ENCODE measurements at places on chromosomes 6 and 20.

- DNase-seq, result no peak
Measured at GRCh38 chr6:15357782-15358181, 111.9 kb downstream of the JARID2 start.

GRCh38 chr6:163745536-163746400 lies 331.2 kb downstream of the QKI start:
- DNase-seq, result no peak

DNA sequence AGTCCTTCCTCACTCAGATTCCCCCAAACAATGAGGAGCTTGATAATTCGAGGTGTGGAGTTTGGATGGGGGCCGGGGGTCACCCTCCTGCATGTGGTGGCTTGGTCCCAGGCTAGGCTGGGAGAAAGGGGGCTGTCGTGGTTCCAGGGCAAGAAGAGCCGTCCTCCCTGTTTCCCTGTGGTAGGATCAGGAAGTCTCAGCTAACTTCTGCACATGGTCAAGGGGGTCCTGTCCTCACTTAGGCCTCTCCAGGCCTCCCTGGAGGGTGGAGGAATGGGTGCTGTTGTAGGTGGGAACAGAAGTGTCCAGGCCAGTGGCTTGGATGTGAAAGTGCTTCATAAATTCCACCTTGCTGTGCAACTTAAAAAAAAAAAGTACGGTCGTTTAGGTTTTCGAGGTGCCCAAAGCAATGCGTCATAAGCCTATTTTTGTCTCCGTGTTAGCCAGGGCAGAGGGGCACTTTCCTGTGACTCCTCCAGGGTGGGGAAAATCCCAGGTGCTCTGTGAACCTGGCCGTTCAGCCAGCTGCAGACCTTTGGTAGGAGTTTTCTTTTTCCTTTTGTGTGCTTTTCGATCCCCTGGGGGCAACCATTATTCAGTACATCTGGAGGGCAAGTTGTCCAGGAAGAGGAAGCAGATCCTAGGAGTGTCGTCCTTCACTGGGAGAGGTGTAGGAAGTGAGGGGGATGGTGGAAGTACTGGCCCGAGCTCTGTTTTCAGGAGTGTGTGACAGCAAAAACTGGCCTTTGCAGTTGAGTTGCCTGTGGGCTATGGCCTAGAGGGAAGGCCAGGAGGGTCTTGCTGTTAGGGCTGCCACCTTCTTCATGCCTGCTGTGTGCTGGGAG lies 9.6 kb downstream of the IGF2R start:
- no peak for DNase-seq

GRCh38 chr20:51300104-51300503 lies 242.4 kb downstream of the NFATC2 start:
- no peak for DNase-seq

GRCh38 chr6:51337277-51337676 lies 518.6 kb downstream of the TFAP2B start:
- no peak for DNase-seq

DNA sequence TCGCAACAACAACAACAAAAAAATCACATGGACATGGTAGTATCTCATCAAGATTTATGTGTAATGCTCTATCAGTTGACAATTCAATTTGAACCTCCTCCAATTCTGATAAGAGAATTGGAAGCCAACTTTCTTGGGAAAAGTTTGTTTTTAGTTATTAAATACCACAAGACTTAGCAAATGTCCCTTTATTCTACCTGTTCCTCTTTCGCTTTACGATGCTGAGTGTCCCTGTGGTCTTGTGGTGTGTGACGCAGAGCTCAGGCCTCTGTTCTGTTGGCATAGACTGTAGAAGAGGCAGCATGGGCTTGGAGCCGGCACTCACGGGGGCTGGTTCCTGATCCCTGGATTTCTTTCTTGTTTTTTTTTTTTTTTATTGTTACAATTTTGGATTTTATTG lies 76.7 kb downstream of the PSMB1 start:
- DNase-seq, result no peak

- DNase-seq, result no peak
Measured at GRCh38 chr6:39113788-39114187, 1.2 kb downstream of the SAYSD1 start.

DNA sequence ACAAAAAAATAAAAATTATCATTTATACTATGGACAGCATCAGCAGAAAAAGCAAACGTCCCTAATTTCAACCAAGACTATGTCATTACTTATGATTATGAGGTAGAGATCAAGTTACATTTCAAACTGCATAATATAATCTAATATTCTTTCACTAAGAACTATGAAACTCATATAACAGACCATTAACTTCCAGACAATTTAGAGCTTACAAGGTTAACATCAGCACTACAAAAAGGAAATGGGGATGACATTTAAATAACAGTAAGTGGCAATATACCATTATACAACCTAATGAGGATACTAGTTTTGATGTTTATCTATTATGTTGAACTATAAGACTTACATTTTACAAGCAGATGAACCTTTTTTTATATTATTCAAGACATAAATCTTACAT lies 261.0 kb upstream of the THEMIS start:
- peak; percentile 65 for DNase-seq

DNA sequence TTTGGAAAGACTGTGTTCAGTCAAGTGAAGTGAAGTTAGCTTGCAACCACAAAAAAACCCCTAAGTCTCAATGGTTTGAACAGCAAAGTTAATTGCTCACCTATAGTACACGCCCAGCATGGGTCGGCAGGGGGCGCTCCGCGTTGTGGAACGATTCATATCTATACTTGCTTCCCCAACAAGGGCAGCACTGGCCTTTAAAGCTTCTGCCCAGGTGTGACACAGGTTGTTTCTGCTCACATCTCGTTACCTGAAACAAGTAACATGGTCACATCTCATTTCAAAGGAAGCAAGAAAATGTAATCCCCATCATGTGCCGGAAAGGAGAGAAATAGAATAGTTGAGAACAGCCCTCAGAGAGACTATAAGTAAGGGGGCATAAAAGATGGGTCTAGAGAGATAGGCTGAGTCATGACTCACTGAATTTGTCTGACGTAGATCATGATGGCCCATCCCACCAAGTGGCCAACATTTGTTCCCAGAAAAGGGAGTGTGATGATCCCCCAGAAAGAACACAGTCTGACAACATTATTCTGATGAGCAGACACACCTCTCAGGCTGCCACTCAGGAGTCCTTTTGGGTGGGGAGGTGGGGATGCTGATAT lies 29.0 kb downstream of the HNF4A start:
- DNase-seq, result peak; percentile 69

- no peak for DNase-seq
Measured at GRCh38 chr6:4209196-4209595, 73.8 kb upstream of the ECI2 start.

- DNase-seq, result no peak
Measured at GRCh38 chr6:12039540-12040459, 27.7 kb downstream of the HIVEP1 start.

DNA sequence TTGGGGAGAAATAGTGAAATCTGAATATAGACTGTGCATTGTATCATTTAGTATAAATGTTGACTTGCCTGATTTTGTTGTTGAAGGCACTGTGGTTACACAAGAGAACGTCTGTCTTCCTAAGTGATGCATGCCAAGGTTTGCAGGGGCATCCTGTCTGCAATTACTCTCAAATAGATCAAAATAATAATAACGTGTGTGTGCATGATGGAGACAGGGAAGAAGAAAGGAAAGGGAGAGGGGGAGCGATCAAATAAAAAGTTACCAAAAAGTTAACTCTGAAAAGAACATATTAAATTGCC lies 14.4 kb downstream of the PREX1 start:
- no peak for DNase-seq

GRCh38 chr20:37728635-37728983 lies 34.8 kb downstream of the CTNNBL1 start:
- no peak for DNase-seq

DNA sequence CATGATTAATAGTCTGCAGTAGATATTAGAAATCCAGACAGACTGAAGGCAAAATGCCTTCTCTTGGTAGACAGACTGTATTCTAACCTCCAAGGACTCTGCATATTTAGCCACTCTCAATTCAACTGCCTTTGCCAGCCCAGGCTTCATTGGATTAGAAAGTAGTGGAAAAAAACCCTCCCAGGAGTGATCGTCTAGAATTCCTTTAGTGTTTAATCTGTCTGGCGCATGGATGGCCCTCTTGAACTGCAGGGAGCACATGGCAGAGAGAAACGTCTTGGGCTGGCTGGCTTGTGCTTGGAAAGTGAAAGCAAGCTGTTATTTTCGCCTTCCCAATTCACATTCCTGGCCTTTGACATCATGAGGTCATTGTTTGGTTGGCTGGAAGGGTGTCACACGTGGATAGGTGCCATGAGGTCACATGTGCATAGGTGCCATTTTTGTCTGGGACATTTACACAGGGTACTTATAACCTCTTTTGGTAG lies 30.9 kb upstream of the NEDD9 start:
- DNase-seq, result peak; percentile 28

DNA sequence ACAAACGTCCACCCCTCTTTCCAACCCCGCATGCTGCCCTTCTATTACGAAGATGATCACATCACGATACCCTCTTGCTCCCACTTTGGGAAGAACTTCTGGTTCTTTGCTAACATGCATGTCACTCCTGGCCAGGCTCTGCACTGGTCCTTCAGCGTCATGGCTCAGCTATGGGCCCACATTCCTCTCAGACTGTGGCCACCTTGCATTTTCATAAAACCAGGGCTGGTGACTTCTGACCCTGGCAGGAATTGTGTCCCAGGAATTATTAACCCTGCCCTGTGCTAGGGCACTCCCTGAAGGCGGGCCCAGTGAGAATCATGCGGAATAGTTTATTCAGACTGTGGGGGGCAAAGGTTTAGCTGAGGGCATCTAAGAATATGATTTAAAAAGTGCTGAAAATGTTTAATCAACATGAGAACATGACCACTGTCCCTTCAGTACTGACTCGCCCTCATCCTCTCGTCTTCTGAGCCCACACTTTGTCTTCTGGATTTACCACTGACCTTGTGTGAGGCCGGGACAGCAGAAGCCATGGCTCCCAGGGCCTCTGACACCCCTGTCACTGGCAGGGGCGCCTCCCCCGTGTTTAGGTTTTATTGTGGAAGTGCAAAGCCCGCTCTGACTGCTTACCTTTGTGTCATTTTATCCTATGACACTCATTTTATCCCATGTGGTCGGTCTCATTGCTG lies 38.1 kb upstream of the THBS2 start:
- DNase-seq, result no peak

DNA sequence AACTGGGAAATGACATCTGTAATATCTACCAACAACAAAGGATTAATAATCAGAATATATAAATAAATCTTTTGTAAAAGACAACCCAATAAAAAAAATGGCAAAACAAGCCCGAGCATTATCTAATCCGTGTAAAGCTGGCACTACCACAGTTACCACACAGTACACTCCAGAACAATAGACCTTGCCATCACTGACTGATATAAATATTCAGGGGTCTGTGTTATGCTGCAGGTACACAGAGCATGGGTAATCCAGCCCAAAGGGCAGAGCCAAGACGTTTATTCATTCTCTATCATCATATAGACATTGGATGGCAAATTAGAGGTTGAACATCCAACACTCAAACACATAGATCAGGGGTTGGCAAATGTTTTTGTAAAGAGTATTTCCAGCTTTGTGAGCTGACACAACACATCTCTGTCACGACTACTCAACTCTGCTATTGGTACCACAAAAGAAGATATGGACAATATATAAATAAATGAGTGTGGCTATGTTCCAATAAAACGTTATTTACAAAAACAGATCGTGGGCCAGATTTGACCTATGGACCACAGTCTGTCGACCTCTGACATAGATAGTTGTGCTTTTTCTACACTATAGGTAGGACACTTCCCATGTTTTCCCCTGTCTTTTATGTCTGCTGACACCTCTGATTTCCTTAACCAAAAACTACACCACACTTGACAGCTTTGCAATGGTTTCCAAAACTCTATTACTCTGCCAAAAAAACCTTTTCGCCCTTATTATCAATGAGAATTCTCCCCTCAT lies 4.5 kb downstream of the NCOA6 start:
- DNase-seq, result no peak

- DNase-seq, result no peak
Measured at GRCh38 chr20:23289724-23290395, 60.7 kb upstream of the NXT1 start.

DNA sequence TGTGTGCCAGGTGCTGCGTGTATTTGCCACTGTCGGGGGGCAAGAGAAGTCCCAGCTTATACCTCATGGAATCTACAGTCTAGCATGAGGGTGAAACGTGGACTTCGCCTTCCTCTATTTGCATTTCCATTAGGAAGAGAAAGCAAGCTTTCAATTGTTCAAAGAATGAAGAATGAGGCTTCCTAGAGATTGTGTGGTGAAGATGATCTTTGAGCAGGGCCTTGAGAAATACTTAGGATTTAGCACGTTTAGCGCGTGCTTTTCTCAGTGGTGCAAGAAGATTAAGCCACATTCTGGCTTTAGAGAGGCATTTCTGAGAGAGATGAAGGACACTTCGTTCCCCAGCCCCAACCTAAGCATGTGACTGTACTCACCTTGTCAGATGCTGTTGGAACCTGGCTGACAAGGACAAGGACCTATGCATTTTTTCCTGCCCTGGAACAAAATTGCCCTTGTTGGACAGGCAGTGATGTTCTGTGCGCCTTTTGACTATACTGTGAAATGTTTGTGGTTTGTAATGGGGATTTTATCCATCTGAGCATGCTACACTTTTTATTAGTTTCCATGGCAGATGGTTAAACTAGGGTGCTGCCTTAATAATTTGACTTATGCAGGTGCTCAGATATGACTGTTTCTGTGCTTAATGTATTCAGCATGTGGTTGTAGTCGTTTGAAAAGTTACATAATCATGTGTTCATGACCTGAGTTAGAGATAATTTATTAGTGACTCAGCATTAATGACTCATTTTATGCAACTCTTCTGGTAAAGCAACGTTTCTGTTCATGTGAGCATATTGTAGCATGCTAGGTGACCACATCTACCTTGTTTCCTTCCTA lies 10.7 kb downstream of the TULP4 start:
- peak; percentile 47 for DNase-seq

GRCh38 chr6:15343490-15344191 lies 97.8 kb downstream of the JARID2 start:
- DNase-seq, result peak; percentile 34

GRCh38 chr6:19662911-19663310 lies 174.3 kb upstream of the ID4 start:
- no peak for DNase-seq

DNA sequence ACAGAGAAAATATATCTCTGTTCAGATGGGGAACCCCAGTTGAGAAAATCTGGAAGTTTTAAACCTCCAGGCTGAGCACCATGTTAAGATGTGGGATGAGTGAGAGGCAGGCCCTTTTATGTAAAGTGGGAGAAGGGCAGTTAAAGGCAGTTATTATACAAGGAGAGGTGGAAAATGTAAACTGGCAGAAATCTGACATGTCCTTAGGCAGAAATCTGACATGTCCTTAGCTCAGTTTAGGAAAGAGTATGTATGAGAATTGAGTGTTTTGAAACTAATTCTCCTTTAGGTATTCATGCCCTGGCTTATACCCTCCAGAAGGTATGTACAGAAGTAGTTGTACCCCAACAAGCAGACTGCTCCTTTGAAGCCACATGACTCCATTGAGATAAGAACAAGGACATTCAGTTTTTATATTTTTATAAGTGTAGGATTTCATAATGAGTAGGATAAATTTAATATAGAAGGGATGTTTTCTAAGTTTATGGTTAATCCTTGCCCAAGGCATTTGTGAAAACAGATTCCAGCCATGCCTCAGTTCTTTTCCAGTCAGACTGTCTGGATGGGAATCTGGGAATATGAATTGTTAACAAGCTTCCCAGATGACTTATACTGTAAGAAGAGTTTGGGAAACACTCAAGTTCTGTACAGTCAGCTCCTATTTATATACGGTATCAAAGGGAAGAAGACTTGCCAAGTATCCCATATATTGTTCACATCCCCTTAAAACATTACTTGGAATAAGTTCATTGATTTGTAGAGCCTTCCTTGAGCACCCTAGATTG lies 87.7 kb downstream of the SCAND1 start:
- DNase-seq, result no peak

Measured in NCI-H524 (cell line).